ENCODE measurements at places on chromosomes 16 and 17.

- DNase-seq = no peak
Measured at GRCh38 chr17:71068408-71068750, 899.0 kb downstream of the KCNJ2 start.

DNA sequence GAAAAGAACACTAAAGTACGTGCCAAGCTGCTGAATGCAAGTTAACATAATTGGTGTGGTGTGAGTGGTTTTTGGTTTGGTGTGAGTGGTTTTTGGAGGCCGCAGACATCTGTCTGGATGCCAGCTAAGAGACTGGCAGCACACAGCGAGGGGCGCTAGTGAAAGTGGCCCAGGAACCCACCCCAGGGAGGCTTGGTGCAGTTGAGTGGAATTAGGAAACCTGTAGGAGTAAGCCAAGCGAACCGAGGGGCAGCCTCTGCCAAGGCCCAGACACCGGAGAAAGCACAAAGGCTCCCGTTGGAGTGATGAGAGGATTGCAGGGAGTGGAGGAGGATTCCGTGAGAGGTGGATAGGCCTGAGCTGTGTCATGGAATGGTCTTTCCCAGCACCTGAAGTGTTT lies 24.6 kb upstream of the SLC5A11 start:
- DNase-seq = no peak

GRCh38 chr16:88713568-88714419 lies 7.5 kb downstream of the CTU2 start:
- no peak for DNase-seq

DNA sequence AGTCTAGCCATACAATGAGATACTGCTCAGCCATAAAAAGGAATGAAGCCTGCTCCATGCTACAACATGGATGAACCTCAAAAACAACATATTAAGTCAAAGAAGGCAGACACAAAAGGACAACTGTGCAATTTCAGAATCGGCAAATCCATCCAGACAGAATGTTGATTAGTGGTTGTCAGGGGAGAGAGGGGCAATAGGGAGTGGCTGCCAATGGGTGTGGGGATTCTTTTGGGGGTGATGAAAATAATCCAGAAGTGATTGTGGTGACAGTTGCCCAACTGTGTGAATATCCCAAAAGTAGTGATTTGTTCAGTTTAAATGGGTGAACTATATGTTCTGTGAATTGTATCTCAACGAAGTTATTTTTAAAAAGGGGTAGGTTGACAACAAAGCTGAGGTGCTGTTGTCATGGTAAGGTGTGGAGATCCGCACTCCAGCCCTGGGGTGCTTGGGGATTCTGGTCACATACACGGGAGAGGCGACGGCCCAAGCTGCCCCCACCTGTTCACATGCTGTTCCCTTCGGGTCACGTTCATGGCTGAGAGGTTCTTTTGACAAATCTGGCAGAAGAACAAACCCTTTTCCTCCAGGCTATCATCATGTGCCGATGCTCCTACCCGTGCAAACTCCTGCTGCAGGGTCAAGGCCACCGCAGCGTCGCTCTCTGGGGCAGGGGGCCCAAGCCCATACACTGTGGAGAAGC lies 9.6 kb downstream of the SLX4 start:
- DNase-seq = no peak

GRCh38 chr16:85718682-85719081 lies 29.9 kb upstream of the GINS2 start:
- DNase-seq = no peak

DNA sequence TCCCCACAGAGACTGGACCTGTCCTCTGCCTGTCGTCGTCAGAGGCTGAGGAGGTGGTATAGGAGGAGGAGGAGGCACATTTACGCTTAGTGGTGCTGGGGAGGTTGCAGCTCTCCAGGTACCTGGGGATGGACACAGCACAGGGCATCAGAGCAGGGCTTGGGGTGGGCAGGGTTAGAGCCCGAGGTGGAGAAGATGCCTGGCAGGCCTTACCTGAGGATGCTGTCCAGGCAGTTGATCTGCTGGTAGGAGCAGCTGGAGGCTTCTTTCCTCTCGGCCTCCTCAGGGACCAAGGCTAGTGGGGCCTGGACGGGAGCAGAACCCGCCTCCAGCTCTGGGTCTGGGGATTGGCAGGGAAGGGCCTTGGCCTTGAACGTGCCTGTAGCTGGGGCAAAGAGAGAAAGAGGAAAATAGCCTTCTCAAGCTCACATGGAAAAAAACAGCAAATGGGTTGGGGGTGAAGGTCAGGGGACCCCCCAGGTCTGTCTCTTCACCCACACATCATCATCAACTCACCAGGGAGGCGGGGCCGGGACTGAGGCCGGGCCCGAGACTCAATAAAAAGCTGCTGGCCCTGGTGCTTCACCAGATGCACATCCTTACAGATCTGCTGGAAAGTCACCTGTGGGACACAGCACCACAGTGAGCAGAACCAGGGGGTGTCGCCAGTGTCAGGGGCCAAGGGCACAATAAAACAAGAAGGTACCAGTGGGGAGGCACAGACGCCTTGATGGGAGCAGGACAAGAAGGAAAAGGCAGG lies 5.6 kb downstream of the PER1 start:
- DNase-seq = no peak

Data from pulmonary artery endothelial cell (primary cell).